ENCODE measurements at places on chromosomes 1 and 21.

- no peak for DNase-seq
Observed at GRCh38 chr1:98049370-98050135, 128.7 kb upstream of the DPYD start.

- no peak for DNase-seq
Observed at GRCh38 chr1:820962-821361, 102.8 kb upstream of the SAMD11 start.

- DNase-seq, result no peak
Observed at GRCh38 chr1:70892930-70893329, 154.7 kb downstream of the PTGER3 start.

DNA sequence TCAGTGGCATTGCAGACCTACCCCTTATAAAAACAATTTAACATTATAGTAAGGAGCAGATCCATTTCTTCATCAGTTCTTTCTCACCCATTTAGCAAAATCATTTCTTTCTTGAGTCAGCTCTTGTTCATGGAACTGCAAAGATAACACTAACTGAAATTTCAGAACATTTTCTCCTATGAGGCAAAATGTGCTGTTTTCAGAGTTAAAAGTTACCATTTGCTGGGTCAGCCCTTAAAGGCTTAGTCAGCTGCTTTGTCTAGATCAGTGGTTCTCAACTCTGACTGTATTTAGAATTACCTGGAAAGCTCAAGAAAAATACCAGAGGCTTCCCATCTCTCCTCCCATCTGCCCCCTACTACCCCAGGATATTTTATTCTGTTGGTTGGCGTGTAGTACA lies 12.2 kb downstream of the METTL13 start:
- no peak for DNase-seq

DNA sequence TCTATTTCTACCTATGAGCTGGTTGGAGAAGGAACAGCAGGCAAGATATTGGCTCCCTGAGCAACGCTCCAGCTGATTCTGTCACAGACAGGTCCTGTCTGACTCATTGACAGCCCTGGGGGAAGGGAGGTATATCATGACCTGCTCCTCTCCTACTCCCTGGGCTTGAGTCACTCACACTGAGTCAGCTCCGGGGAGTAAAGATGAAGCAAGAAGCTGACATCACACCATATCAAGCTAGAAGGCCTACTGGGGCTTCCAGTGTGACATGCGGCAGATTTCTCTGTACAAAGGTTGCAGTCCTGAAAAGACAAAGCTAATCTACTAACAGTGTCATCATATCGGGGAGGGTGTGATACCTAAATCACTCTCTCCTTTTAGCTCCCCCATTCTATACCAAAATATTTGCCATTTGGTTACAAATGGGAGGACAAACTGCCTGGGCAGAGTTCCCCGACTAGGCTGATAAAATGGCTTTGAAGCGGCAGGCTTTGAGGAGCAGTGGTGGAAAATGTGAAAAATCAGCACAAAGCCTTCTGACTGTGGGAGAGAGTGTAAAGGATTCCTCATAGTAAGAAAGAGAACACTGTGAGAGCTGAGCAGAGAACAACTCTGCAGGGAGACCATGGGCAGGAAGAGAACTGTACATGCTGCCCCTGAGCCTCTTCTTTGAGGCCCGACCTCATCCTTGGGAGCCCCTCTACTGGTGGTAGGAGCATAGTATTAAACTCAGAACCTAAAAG lies 15.5 kb downstream of the PI4KB start:
- peak; percentile 93 for DNase-seq

GRCh38 chr1:156839426-156840109 lies 19.3 kb downstream of the INSRR start:
- DNase-seq, result no peak

GRCh38 chr1:224786533-224787250 lies 142.8 kb upstream of the DNAH14 start:
- peak; percentile 40 for DNase-seq

DNA sequence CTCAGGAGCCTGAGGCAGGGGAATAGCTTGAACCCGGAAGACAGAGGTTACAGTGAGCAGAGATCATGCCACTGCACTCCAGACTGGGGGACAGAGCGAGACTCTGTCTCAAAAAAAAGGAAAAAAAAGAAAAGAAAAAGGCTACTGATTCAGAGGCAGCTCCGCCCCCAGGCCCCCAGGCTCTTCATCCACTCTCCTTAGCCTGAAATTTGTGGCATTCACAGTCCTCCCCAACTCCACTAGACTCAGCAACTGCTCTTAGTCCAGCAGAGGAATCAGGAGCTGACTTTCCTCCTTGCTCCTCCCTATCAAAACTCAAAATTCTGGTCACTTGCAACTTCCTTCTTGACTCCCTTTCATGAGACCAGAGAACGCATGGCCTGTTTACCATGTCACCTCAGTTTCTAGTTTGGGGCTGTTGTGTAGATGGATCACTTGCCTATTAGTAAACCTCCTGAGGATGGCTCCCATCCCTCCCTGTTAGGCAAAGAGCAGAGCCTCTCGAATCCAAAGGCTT lies 27.1 kb downstream of the PCAT6 start:
- no peak for DNase-seq

DNA sequence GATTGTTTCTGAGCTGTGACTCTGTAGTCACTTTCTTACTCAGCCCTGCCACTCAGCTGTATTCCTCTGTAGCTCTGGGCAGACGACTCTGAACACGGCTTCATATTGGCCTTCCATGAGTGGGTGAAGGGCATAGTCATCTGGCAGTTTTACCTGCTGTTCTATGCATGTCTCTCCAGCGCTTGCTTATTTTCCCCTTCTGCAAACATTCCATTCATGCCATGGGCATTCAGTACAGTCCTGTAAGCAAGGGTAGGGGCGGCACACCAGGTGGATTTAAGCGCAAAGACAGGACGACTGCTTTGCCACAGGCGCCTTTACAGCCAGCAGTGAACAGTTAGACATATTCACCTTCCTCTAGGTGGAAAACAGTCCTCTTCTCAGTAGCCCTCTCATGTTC lies 4.4 kb upstream of the WDR26 start:
- no peak for DNase-seq

DNA sequence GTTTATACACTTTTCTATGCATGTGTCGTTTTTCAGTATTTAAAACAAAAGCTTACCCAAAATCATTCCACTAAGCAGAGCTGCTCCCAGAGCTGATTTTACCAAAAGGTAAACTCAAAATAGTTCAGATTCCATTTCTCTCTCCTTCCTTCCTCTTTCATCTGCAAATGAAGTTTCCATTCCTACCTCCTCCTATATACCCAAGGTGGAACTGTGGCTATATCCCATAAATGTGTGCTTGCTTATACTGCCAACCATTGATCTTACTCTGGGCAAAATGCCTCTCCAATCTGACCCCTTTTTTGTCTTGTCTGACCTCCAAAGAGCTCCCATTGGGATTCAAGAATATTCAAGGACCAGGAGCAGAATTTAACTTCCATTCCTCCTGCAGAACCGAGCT lies 9.5 kb downstream of the OLFML2B start:
- no peak for DNase-seq

DNA sequence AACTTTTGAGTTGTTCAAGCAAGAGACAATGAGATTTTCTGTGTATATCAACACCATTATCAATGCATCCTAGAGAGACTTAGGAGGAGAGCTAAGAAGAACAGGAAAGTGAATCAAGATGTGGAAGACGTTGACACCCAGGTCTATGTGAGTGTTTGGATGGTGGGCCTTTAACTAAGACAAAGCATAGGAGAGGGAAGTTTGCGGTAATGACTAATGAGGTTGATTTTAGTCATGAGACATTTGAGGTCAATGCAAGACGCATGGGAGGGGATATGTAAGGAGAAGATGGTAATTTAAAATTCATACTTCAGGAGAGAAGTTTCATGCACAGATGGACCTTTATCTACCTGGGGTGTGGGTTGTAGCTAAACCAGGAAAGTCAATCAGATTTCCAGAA lies 269.6 kb downstream of the VAV3 start:
- DNase-seq, result no peak

- no peak for DNase-seq
Observed at GRCh38 chr1:114008993-114009392, 29.7 kb downstream of the OLFML3 start.

GRCh38 chr21:31394309-31394708 lies 50.2 kb upstream of the TIAM1 start:
- DNase-seq, result no peak

DNA sequence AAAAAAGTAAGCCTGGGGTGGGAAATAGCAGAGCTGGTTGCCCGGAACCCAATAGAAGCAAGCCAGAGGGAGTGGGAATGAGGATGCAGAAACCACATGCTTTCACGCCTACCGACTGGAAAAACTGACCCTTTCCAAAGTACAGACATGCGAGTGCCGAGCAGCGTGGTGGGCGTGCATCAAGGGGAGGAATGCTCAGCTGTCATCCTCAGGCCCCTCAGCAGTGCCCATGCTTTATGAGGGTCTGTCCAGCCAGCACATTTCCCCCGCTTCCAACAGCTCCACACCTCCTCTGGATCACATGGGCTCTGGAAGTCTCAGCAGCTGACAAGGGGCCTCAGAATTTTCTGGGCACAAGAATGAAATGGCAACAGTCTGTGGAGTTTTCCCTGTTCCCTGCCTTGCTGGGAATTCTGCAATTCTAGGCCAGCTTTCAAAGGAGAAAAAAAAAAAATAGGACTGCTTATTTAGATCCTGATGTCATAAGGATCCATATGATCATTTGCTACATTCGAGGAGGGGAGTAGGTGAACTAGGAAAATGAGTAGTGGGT lies 19.1 kb upstream of the IKBKE start:
- DNase-seq, result no peak

- DNase-seq, result no peak
Observed at GRCh38 chr1:160879056-160879455, 5.9 kb downstream of the ITLN1 start.

All from fibroblast of skin of left biceps (primary cell).